ENCODE measurements at places on chromosomes 13 and 19.

DNA sequence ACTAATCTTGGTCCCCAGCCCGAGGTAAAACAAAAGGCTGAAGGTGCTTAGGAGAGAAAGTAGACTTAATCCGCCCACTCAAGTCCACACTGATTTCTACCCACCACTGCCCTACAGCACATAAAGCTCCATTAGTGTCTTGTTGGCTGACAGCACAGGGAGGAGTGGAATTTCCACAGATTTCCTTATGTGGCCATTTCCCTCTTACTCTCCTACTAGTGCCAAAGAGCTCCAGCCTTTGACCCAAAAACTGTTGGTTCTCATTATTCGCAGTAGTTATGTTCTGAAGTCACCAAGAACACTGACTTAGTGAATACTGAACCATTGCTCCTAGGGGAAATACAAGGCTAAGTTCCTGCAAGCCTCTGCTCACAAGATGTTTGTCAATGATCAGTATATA is 61.2 kb downstream of the RAB20 start:
- DNase-seq: no peak

DNA sequence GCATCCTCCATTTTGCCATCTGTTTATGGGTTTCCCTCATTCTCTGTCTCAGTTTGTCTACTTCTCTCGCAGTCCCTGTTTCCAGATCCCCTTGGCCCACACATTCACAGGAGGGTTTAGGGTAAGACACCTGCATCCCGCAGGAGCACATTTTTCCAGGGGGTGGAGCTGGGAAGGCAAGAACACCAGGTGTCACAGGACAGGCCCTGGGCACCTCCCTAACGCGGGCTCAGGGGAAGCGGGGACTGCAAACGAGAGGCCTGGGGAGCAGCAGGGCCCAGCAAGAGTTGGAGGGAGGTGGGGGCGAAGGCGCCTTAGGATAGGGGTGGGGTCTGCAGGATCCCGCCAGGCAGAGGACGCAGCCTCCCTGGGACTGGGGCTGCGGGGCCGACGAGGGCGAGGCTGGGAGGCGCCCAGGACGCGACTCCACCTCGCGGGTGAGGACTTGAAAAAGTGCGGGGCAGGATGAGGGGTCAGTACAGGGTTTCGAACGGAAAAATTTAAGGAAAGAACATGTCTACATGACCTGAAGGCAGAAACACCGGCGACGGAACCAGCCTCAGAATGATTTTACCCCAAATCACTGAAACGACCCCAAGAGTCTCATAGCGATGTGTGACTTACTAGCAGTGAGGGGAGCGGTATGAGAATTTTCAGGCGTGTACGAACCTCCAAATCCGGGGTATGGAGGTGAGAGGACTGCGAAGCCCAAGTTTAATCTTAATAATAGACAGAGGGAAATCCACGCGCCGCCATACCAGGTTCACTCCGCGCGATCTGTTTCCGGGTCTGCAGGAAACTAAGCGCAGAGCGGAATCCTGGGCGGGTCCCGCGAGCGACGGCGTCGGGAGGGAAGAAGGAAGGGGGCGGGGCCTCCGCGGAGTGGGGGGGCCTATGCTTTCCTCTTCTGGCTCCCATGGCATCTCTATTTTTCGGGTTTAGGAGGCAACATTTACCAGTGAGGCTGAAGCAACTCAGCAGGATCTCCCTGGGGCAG is 7.1 kb upstream of the ERVV-2 start:
- DNase-seq: no peak

- DNase-seq: no peak
These were observed 6.9 kb downstream of the ARHGEF1 start for GRCh38 chr19:41889896-41890295.

DNA sequence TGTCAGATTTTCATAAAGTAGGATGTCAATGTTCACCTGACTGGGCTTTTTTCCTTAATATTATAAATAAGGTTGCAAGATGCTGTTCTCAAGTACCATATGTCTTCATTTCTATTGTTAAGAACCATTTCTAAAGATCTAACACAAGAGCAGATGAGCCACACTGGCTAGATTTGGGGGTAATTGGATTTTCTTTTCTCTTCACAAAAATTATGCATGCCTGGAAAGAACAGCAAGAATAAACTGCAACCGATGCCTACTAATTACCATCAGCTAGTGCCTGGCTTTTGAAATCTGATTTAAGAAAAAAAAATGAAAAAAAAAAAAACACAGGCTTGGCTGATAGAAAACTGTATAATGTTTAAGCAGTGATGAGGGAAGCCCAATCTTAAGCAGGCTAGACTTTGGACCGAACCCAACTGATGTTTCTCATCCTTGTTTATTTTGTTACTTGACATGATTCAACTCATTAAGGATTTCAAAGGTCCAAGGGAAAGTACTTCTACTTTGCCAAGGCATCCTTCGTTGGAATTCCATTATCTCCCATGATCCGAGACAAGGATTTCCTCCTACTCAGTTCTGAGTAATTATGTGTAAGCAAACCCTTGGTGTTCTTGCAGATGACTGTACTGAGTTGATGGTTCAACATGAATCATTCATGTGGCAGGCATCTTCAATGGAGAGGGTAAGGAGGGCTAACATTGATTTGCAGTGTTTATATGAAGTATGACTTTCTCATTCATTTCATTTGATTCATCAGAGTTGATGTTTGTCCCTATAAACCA is 300.5 kb downstream of the SPRY2 start:
- no peak for DNase-seq

- DNase-seq: no peak
These were observed 151.4 kb upstream of the RNF113B start for GRCh38 chr13:98328511-98328910.

- DNase-seq: no peak
These were observed 14.0 kb downstream of the CD70 start for GRCh38 chr19:6576869-6577475.

GRCh38 chr13:97214921-97215320 is 7.2 kb upstream of the MBNL2 start:
- no peak for DNase-seq

DNA sequence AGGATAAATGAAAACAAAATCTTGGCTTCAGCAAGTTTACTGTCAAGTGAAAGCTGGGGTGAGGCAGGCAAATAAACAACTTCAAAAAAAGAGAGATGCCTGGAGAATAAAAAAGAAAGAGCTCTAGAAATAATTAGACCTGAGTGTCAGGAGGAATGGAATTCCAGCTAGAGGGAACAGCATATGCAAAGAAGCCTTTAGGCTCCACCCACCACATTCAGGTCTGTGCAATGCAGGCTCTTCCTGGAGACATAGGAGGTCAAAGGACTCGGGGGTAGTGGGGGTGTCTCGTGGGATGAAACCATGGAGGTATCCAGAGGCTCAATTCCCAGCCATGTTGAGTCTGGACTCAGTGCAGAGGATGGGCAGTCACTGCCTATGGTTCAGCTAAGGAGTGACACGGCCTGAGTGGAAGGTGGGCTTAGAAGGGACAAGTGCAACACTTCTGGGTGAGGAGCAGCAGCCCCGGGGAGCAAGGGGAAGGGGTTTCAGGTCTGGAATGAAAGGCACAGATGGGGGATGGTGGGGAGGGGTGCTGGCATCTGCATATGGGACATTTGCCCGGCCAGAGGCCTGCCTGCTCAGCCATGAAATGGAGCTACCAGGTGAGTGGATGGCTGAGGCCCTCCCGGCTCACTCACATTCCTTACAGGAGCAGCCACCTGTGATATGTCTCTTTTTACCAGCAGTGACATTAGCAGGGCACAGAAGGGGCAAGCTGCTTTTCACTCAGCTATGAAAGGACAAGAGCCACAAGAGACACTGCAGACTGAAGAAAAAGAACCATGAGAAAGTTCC is 12.3 kb downstream of the LATS2 start:
- no peak for DNase-seq

GRCh38 chr19:48244281-48244680 is 11.4 kb downstream of the CARD8 start:
- DNase-seq: no peak

GRCh38 chr19:28482221-28482620 is 730.7 kb downstream of the UQCRFS1 start:
- DNase-seq: no peak

- DNase-seq: no peak
These were observed 506.7 kb upstream of the PCDH9 start for GRCh38 chr13:67736646-67737420.

- DNase-seq: peak; percentile 65
These were observed 22.3 kb downstream of the IER2 start for GRCh38 chr19:13172346-13173138.

DNA sequence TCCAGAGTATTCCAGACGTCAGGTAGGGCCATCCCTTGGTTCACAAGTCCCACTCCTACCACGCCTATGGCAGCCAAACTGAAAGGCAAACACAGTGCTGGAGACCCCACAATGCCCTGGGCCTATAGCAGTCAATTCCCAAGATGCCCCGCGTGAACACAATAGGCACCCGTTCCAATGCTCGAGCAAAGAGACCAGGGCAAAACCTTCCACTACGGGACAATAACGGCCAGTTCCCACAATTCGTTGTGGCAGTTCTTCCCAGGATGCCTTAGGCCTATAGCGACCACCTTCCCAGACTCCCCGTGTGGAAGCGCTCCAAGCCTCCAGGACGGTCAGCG is 538 bp downstream of the ZNF428 start:
- DNase-seq: no peak

DNA sequence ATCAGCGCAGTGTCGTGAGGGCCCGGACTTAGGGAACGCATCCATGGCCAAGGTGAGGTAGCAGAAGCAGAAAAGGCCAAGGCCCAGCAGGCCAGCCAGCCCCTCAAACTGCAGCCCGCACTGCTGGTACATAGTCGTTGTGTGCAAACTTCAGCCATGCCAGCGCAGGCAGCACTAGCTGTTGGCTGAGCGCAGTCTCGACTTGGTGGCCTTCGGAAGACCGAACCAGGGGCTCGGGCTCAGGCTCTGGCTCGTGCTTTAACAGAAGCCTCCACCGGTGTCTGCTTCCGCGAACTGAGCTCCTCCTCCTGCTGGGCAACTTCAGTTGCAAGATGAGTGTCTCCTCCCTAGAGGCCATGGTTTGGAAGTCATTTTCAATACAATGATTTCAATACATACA is 157.5 kb downstream of the DNAJC15 start:
- no peak for DNase-seq

GRCh38 chr19:46841458-46842083 is 9.1 kb downstream of the AP2S1 start:
- no peak for DNase-seq

GRCh38 chr13:27338816-27339215 is 68.2 kb downstream of the RASL11A start:
- DNase-seq: no peak

DNA sequence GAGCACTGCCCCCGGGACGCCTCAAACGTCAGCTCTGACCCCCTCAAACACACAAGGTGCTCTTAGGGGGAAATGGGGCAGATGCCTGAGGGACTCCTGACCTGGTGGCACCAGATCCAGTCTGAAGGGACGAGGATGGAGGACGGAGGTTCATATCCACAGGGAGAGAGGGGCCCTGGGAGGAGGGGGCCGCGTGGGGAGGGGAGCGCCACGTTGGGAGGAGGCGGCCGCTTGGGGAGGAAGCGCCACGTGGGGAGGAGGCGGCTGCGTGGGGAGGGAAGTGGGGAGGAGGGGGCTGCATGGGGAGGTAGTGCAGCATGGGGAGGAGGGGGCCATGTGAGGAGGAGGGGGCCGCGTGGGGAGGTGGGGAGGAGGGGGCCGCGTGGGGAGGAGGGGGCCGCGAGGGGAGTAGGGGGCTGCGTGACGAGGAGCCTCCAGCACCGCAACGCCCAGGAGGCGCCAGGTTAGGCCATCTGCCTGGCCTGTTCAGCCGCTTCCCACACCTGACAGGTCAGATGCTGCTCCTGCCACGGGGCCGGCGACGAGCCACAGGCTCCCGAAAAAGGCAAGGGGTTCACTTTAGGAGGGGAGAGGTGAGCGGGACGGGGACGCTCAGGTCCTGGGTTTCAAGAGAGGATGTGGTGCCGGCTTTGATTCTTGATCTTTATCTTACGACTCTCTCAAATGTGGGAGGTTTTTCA is 36.7 kb upstream of the C13orf46 start:
- DNase-seq: no peak

GRCh38 chr13:25422153-25422552 is 50.4 kb downstream of the ATP8A2 start:
- DNase-seq: no peak

DNA sequence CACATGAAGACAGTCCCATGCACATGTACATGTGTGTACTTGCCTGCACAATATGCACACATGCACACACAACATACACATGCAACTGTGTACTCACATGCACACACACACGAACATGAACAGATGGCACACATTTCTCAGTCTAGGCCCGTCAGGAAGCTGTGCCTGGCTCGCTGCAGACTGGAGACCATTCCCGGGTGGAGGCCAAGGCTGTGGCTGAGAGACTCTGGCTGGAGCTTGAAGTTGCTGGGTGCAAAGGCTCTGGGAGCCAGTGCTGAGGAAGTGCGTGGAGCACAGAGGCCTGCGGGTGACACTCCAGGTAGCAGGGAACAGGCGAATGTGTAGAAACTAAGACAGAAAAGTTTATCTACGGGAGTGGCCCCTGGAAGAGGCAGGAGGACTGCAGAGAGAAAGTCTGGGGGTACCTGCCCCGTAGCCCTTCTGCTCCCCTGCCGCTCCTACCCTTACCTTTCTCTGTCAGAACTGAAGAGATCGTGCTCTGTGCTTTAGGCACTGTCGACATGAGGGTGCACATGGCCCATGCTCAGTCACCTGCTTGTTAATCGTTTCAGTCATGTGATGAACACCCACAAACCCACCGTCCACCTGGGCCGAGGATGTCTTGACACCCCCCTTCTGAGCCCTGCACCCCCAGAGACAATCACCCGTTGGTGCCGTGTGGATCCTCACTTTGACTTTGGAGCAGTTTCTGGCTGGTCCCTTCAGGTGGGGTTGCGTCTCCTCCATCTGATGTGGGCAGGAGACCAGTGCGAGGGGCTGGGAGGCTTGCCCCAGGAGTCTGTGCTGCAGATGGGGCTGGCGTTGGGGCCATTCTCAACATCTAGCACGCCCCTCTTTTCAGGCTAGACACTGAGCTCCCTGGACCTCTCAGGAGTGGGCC is 69.4 kb downstream of the TEX29 start:
- DNase-seq: no peak
